SW 1271 (cell line): ENCODE measurements at places on chromosomes 6 and 20.

DNA sequence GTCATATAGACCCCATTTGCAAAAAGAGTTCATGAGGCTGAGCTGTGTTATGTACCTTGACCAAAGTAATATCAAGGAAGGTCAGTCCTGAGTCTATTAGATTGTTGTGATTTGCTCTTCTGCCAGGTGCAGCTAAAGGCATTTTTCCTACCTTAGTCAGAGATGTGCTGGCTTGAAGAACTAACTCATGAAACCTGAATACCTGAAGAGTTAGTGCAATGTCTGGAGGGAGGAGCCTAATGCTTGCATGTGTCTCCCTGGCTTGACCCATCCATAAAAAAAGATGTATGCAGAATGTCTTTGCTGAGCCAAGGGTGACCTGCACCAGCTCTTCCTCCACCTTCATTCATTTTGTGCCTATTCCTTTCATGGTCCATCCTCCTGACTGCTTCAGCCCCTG, 742.0 kb downstream of the KIF16B start:
- no peak for DNase-seq

DNA sequence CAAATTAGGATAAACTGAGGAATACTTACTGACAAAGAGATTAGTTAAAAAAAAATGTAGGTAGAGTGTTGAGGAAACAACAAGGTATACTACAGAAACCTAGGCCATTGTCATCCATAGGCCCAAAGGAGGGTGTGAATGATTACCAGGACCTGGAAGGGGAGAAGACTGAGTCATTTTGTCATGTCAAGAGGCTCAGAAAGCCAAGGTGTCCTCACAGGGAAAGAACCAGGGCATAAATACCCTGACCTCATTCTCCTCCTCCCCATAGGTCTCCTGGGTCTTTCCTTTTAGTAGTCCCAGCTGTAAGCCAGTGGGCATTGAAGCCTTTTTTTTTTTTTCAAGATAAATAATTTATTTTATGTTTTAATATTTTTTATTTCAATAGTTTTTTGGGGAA, 582.1 kb upstream of the JAG1 start:
- DNase-seq = no peak

- DNase-seq = no peak
Measured at GRCh38 chr6:159801935-159802334, 1.9 kb downstream of the PNLDC1 start.

- no peak for DNase-seq
Measured at GRCh38 chr6:156618600-156619205, 158.5 kb upstream of the ARID1B start.

- DNase-seq = no peak
Measured at GRCh38 chr20:38523697-38524096, 51.1 kb downstream of the RALGAPB start.

DNA sequence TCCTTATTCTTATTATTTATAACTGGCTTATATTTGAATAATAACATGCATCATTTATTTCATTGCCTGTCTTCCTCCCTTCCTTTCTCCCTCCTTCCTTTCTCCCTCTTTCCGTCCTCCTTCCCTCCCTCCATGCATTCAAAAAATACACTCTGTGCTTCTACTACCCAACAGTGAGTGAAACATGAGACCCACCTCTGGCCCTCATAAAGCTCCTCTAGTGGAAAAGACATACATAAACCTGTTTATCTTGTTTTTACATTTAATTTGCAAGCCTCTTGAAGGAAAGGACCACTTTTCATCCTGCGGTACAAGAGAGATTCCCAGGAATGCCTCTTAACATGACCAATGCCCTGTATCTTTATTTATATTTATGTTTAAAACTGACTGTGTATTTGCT, 21.8 kb upstream of the ISM1 start:
- no peak for DNase-seq

DNA sequence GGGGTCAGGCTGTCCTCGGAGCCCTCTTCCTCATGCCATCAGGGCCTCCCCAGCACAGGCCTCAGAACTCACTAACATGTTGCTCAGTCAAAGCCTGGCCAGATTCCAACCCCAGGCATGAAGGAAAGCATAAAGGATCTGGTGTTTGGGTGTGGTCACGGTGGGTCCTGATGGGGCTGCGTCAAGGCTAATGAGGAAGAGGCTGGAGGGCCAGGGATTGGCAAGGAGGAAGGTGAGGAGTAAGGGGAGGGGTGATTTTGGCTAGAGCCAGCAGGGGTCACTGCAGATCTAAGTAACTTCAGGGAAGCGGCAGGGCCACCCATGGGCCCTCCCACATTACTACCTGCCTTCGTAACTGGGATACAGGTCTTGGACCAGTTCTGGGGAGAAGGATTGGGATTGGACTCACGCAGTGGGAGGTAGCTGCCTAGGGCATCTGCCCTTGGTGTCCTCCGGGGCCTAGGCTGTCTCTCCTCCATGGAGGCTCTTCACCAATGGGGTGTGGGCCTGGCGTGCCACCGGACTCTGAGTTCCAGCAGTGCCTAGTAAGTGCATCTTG, 36.2 kb upstream of the MRPS18A start:
- DNase-seq = no peak

GRCh38 chr6:93417421-93418013, 1.8 kb downstream of the EPHA7 start:
- DNase-seq = no peak

DNA sequence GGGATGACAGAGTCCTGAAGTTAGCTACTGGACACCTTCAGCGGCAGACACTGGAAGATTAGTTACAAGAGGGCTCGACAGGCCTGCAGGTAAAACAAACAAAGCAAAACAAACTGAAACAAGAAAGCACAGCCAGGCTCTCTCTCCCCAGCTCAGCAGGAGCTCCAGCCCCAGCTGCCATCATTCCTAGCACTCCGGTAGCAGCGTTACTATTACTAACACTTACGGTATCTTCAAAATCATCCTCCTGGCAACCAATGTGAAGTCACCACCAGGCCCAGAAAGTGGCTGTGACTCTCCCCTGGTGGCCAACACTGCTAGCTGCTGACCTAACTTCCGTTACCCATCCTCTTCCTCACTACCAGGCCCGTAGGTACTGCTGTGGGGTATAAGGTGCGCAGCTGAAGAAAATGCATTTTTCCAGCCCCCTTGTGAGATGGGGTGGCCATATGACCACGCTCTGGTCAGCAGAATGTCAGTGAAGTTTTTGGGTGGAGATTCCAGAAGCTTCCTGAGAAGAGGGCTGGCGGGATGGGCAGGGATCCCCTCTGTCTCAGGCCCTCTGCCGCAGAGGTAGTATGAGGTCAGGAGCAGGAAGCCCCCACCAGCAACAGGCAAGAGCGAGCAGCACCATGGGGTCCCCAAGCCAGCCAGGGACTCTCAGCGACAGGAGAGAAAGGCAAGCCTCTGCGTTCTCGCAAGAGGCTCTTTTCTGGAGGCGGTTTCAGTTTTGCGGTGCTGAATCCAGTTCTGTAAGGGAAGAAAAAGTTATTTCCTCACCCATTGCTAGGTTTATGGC, 37.4 kb upstream of the TBXT start:
- no peak for DNase-seq

- DNase-seq = no peak
Measured at GRCh38 chr6:122713138-122713537, 66.4 kb upstream of the FABP7 start.

DNA sequence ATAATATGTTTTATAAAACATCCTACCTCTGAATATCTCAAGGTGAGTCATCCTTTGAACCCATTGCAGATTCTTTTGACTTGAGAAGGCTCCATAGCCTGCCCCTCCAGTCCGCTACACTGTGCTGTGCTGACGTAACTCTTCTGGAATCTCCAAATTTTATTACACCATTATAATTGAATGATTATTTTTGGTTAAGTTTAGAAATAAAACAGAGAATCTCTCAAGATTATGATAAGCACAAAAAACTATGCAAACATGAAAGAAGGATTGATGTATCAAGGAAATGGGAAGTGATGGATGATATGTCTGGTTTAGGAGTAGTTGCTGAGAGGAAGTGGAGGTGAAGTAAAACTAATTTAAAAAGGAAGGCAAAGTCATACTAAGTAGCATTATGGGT, 1021.3 kb downstream of the HACE1 start:
- DNase-seq = no peak

DNA sequence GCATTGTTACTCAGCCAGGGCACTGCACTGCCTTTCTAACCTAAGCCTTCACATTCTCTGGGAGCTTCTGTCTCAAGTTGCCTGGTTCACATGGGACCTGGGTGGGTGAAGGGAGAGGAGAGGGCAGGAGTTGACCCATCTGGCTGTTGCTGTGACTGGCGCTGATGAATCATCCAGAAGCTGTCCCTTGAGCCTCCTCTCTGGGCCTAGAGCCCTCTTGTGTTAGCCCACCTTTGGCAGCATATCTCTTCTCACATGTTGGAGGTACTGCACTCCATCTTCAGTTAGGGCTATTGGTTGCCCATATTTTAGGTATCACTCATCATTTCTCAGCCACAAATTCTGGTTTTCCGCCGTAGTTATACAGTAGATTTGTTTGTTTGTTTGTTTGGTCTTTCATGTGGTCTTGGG, 19.8 kb downstream of the XRN2 start:
- no peak for DNase-seq

DNA sequence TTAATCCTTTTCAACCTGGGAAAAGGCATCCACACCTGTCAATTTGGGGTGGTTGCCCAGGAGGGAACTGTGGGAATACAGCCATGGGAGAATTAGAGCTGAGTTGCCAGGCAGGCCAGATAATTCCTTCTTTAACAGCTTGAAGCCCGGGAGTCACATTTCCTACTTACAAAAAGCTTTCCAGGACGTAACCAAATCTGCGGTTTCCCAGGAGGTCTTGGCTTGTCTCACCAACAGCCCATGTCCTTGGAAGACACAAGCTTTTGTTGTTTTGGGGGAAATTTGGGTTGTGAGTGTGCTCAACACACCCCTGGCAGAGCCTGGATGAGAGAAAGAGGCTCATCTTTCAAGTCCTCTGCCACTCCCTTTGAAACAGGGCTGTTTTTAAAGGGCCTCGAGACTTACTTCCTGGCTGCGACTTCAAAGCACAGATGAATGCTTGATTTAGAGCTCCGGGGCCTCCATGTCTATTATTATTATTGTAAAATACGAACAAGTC, 465.9 kb upstream of the BTBD3 start:
- no peak for DNase-seq

DNA sequence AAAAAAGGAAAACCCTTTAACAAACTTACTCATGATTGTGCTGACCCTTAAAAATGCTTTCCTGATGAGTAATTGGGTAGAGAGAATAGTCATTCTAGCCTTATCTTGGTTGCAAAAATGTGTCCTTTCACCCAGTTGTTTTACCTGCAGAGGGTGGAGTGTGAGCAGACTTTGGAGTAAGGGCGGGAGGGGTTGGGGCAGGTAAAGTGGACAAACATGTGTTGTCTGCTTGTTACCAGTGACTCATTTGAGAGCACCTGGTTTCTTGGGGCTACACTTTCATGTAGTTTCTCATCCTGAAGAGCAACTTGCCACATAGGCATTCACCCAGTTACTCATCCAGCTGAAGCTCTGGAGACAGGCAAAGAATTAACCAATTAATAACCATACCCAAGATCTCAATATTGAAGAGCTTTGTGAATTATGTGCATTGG, 121.1 kb downstream of the TNFRSF21 start:
- no peak for DNase-seq

GRCh38 chr20:54305421-54305820, 97.5 kb downstream of the PFDN4 start:
- DNase-seq = no peak

GRCh38 chr6:85361643-85362014, 88.3 kb upstream of the NT5E start:
- DNase-seq = no peak

GRCh38 chr20:58467572-58468527, 47.3 kb downstream of the APCDD1L start:
- DNase-seq = no peak

- DNase-seq = no peak
Measured at GRCh38 chr6:122524056-122524455, 52.4 kb upstream of the SERINC1 start.

- DNase-seq = no peak
Measured at GRCh38 chr6:33504486-33504885, 50.1 kb downstream of the ZBTB9 start.

DNA sequence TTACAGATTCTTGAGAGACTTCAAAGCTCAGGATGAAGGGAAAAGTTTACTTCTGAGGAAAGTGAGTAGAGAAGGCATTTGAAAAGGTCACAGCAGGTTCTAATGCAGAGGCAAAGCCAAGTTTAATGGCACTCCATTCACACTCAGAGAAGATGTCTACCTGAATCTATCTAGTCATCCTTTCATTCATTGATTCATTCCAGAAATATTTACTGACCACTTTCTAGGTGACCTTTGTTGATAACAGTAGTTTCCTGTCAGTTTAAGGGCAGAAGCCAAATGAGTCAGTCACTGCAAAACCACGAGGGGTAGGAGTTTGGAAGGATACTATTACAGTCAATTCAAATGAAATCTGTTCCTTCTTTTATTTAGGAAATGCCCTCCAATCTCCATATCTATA, 30.8 kb downstream of the FBXO5 start:
- peak; percentile 67 for DNase-seq

GRCh38 chr6:41489120-41489851, 56.9 kb upstream of the FOXP4 start:
- DNase-seq = no peak

DNA sequence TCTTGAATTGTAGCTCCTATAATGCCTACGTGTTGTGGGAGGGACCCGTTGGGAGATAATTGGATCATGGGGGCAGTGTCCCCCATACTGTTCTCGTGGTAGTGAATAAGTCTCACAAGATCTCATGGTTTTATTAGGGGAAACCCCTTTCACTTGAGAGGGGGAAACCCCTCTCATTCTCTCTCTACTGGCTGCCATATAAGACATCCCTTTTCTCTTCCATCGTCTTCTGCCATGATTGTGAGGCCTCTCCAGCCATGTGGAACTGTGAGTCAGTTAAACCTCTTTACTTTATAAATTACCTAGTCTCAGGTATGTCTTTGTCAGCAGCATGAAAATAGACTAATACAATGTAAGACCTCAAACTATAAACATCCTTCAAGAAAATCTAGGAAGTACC, 23.1 kb downstream of the PAQR8 start:
- no peak for DNase-seq
